ENCODE measurements at places on chromosomes 4 and X.

DNA sequence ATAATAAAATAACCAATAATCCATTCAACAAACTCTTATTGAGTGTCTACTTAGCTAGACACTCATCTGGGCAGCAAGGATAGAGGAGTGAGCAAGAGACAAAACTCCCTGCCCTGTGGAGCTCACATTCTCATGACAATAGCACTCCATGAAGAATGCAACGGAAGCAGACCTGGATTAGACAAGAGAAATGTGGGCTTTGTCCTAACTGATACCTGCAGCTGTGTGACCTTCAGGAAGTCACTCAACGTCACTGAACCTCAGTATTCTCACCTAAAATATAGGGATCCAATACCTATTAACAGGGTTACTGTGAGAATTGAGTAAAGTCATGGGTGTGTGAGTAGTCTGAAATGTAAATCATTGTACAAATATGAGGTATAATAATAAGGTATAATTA, 61.2 kb downstream of the NDNF start:
- DNase-seq, result no peak

DNA sequence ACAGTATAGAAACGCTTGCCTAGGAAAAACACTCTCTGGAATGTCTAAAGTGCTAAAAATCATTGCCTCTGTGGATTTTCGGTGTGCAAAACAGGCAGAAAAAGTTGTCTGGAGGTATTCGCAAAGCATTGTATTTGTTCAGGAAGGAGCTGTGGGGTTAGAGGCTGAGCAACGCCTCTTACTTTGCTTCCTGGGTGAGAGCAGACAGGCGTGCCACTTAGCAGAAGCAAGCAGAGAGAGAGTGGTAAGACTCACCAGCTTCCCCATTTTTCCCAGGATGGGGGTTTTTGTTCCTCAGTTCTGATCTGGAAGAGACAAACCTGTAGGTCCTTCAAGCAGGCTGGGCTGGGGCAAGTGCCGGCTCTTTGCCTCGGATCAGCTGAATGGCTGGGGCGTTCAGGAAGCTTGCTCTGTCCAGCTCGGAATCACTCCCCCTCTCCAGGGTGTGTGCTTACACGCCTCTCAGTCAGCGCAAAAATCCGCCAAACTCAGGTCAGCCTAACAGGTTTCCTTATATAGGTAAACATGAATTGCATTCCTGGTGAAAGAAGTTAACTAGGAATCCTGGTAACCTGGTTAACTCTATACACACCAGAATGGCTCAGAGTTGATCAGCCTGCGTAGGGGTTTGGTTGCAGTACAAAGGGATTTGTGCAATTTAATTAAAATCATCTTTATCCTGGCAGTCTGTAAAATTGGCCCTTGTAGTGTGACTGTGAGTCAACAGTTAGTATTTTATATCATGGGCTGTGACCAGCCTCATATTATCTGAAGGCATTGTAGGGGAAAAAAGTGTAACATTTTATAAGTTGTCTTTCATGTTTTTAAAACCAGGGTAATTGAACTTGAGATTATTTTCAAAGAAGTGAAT, 213.1 kb upstream of the MID1 start:
- no peak for DNase-seq

DNA sequence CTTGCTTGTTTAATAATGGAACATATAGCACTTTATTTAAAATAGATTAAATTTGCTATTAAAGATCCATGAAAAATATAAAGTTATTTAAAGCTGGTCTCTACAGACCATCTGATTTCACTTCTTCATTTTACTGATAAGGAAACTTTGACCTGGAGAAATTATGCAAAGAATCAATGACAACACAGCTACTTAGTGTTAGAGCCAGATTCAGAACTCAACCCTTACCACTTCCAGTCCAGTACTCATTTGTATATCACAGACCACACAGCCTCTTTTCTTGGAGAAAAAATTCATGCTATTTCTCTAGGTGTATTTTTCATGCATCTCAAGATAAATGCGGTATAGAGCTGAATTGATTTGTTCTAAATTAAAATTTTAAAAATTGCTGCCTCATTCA, 34.0 kb downstream of the WDFY3 start:
- DNase-seq, result no peak

GRCh38 chr4:54823616-54824015, 165.9 kb downstream of the KIT start:
- DNase-seq, result no peak

- no peak for DNase-seq
These were observed 61.9 kb upstream of the DAPP1 start for GRCh38 chr4:99754756-99755155.

GRCh38 chr4:76201276-76201675, 12.3 kb downstream of the SCARB2 start:
- no peak for DNase-seq

All from SW480 (cell line).